Activated CD4-positive, alpha-beta T cell treated with anti-CD3 and anti-CD28 coated beads, Interleukin-2, amount 10 ng/mL, durations not matched to agents 24 days and 14 days (primary cell): ENCODE measurements at places on chromosomes 4 and X. TPM values are rescaled to one million over a fixed set of nuclear protein-coding genes. Genes with fewer than 3 reads are reported as not detected.

The TRIM60 gene
- total RNA-seq = not detected in 2 replicates

The ACOX3 gene
- 20.5 and 23.0 TPM in 2 replicates for total RNA-seq

The TCEAL1 gene
- 3.2 and 3.8 TPM in 2 replicates for total RNA-seq

The TCEAL7 gene
- total RNA-seq = not detected in 2 replicates

The H2BW2 gene
- total RNA-seq = not detected in 2 replicates

The ZXDA gene
- 2.5 and 3.3 TPM in 2 replicates for total RNA-seq

The CXCL13 gene
- total RNA-seq = 25.5 and 25.7 TPM in 2 replicates

The PDGFRA gene
- total RNA-seq = 0.28 and 0.54 TPM in 2 replicates

The TNMD gene
- total RNA-seq = not detected in 2 replicates

The TBC1D9 gene
- not detected in 2 replicates for total RNA-seq

The TACR3 gene
- not detected in 2 replicates for total RNA-seq

The ARAP2 gene
- 45.3 and 45.4 TPM in 2 replicates for total RNA-seq

The PLA2G12A gene
- total RNA-seq = 9.0 and 11.4 TPM in 2 replicates

The OCIAD2 gene
- 54.1 and 65.3 TPM in 2 replicates for total RNA-seq

The PNMA5 gene
- total RNA-seq = not detected in 2 replicates

The STAP1 gene
- 15.0 and 15.6 TPM in 2 replicates for total RNA-seq

The IL2 gene
- total RNA-seq = 965 and 976 TPM in 2 replicates

The TACC3 gene
- total RNA-seq = 134 and 142 TPM in 2 replicates

The ARX gene
- total RNA-seq = not detected in 2 replicates

The PPEF2 gene
- 0.23 TPM in 1 of 2 replicates, not detected in the other for total RNA-seq

The SYTL5 gene
- not detected in 2 replicates for total RNA-seq

The CPE gene
- not detected in 2 replicates for total RNA-seq

The PHEX gene
- 13.2 and 13.4 TPM in 2 replicates for total RNA-seq

The PWWP3B gene
- not detected in 2 replicates for total RNA-seq

The TXK gene
- total RNA-seq = 7.6 and 8.0 TPM in 2 replicates

The MBNL3 gene
- total RNA-seq = 12.2 and 15.4 TPM in 2 replicates

The CXCL9 gene
- 0.14 TPM in 1 of 2 replicates, not detected in the other for total RNA-seq

The ARHGAP10 gene
- total RNA-seq = 7.4 and 8.3 TPM in 2 replicates

The P2RY8 gene
- total RNA-seq = 19.1 and 19.5 TPM in 2 replicates

The TMEM255A gene
- total RNA-seq = not detected in 2 replicates

The RHOH gene
- 98.1 and 107 TPM in 2 replicates for total RNA-seq

The F11 gene
- total RNA-seq = not detected in 2 replicates

The CT45A8 gene
- total RNA-seq = not detected in 2 replicates

The AR gene
- 0.05 TPM in 1 of 2 replicates, not detected in the other for total RNA-seq

The ELF2 gene
- total RNA-seq = 30.1 and 30.5 TPM in 2 replicates

The RBPJ gene
- total RNA-seq = 539 and 547 TPM in 2 replicates

The CITED1 gene
- total RNA-seq = not detected in 2 replicates

The FSTL5 gene
- total RNA-seq = not detected in 2 replicates

The GNRHR gene
- total RNA-seq = not detected in 2 replicates

The LRIT3 gene
- 0.09 TPM in 1 of 2 replicates, not detected in the other for total RNA-seq

The HS6ST2 gene
- total RNA-seq = 0.78 and 1.2 TPM in 2 replicates

The TRAM1L1 gene
- total RNA-seq = not detected in 2 replicates

The HAND2 gene
- total RNA-seq = not detected in 2 replicates

The PAGE2B gene
- 0.45 TPM in 1 of 2 replicates, not detected in the other for total RNA-seq

The RBMX2 gene
- 27.4 and 28.1 TPM in 2 replicates for total RNA-seq

The RBBP7 gene
- total RNA-seq = 136 and 137 TPM in 2 replicates

The YY2 gene
- 1.4 and 2.2 TPM in 2 replicates for total RNA-seq

The ITM2A gene
- 102 and 113 TPM in 2 replicates for total RNA-seq

The ZNF185 gene
- 0.43 and 1.0 TPM in 2 replicates for total RNA-seq

The MAGEB10 gene
- total RNA-seq = not detected in 2 replicates

The CHIC1 gene
- total RNA-seq = 4.8 and 5.4 TPM in 2 replicates

The PCYT1B gene
- 0.05 and 0.14 TPM in 2 replicates for total RNA-seq

The XAGE1B gene
- not detected in 2 replicates for total RNA-seq

The SMIM43 gene
- not detected in 2 replicates for total RNA-seq

The STK26 gene
- total RNA-seq = 66.0 and 72.5 TPM in 2 replicates

The NDUFA1 gene
- total RNA-seq = 75.1 and 79.0 TPM in 2 replicates

The NWD2 gene
- total RNA-seq = not detected in 2 replicates
